ENCODE measurements at places on chromosomes 3 and 15.

- no peak for DNase-seq
Observed at GRCh38 chr3:116741467-116741866, 31.9 kb downstream of the TUSC7 start.

- no peak for DNase-seq
Observed at GRCh38 chr3:146138902-146139301, 22.1 kb downstream of the PLOD2 start.

GRCh38 chr3:99579246-99579645 lies 59.1 kb upstream of the COL8A1 start:
- no peak for DNase-seq

DNA sequence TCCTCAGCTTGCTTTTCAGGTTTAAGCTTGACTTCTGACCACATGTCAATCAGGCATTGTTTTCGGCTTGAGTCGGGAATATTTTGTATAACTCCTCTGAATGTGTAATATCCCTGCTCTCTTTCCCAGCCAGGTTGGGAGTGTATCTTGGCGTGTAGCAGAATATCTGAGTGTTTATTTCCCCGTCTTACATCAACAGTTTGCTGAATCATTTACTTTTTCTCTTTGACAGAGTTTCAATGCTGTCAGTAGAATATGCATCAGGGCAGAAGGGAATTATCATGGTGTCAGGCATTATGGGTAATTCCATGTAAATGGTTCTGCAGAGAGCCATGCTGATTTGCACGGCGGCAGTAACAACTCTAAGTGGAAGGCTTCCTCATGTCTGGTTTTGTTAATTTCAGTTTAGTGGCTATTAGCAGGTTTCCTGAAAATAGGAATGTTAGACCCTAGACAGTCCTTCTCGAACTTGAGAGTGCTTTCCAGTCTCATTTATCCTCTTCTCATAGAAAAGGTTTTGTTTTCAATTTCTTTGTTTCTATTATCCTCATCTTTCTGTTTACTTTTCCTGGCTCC lies 566.3 kb downstream of the AGBL1 start:
- no peak for DNase-seq

GRCh38 chr3:72586694-72587093 lies 261.6 kb downstream of the SHQ1 start:
- no peak for DNase-seq

DNA sequence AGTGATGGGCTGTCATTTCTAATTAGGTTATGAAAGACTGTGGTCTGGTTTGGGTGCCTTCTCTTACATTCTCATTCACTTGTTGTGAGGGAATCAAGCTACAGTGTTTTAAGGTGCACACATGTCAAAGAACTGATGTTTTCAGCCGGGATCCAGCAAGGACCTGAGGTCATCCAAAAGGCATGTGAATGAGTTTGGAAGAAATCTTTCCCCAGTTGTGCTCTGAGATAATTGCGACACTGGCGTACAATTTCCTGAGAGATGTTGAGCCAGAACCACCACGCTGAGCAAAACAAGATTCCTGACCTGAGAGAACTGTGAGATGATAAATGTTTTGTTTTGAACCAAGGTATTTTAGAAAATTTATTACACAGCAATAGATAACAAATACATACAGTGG lies 295.3 kb upstream of the SLITRK3 start:
- no peak for DNase-seq

GRCh38 chr3:102571006-102571405 lies 136.2 kb downstream of the ZPLD1 start:
- no peak for DNase-seq

DNA sequence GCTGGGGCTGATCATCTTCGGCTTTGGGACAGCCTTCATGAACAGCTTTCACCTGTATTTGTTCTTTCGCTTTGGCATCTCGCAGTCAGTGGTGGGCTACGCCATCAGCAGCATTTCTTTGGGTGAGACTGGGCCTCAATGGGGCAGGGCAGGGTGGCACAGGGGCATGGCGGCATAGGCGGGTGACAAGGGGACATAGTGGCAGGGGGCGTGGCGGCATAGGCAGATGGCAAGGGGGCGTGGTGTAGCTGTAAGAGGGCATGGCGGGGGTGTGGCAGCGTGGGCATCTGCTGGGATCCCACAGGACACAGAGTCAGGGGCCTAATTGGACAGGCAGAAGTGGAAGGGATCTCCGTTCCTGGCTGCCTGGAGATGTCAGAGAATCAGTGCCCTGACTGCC lies 25.5 kb downstream of the SLC22A14 start:
- DNase-seq, result no peak
